GM12878 (cell line): ENCODE measurements at places on chromosomes 5 and 9.

- no peak for DNase-seq
These were observed 40.9 kb downstream of the PAM start for GRCh38 chr5:102796009-102796408.

- DNase-seq = no peak
These were observed 156.8 kb upstream of the TBC1D2 start for GRCh38 chr9:98412101-98412842.

DNA sequence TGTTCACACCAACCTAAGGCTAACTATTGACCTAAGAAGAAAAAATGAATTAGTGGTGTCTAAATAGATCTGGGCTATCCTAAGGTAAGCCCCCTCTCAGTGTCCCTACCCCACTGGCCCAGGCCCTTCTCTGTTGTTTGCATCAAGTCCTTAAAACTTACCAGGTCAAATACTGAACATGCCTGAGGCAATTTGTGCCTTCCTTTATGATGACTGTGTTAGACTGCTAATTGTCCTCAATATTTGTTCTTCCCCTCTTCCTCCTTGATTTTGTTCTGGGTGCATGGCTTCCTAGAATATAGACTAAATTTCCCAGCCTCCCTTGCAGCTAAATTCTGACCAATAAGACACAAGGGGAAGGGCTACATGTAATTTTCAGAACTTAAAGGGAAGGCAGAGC lies 199.9 kb downstream of the ADAMTS12 start:
- DNase-seq = no peak

- no peak for DNase-seq
These were observed 7.9 kb downstream of the CCL21 start for GRCh38 chr9:34701769-34702736.

- DNase-seq = no peak
These were observed 12.5 kb upstream of the CARD9 start for GRCh38 chr9:136386018-136386417.

- no peak for DNase-seq
These were observed 93.6 kb downstream of the CDK5RAP2 start for GRCh38 chr9:120486347-120486746.

GRCh38 chr5:161414896-161415295 lies 131.6 kb downstream of the GABRB2 start:
- DNase-seq = no peak

GRCh38 chr9:89417832-89418473 lies 80.0 kb downstream of the SEMA4D start:
- no peak for DNase-seq
